Activated B cell treated with CpG ODN at 0.5 μM for 24 hours (primary cell): ENCODE measurements at places on chromosomes 13 and 19. TPM values are rescaled to one million over a fixed set of nuclear protein-coding genes. Genes with fewer than 3 reads are reported as not detected.

The ZNF763 gene
- total RNA-seq, result 9.8 and 10.0 TPM in 2 replicates

DNA sequence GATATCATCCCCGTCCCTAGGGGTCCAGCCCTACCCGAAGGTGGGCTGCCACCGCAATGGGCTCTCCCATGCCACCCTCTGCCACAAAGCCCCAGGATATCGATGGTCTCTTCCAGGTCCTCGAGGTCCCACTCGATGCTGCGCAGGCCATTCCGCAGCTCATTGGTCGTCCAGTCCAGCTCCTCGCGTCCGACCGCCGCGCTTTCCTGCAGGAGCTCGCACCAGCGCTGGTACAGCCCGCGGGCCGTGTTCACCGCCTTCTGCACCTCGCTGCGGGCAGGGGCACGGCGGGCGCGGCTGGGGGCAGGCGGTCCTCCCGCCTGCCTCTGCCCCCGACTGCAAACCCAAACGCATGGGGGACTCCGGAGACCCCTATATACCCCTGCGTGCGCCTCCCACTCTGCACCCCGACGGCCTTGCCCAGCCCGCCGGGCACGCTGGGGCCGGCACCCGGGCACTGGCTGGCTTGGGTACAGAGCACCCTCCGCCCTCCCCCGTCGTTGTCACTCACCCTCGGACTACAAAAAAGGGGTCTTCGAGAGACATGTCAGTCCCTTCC, 468 bp downstream of the STX10 start:
- peaks cover 34% of the 10 kb centered on the region for H3K4me1 ChIP-seq
- no peak for DNase-seq
- H3K27ac ChIP-seq, result peak overlapping the region; percentile 99
- peak overlapping the region; percentile 99 for H3K4me3 ChIP-seq
- no peaks in the 10 kb centered on the region for H3K27me3 ChIP-seq

The OR4F17 gene
- 0.29 and 0.82 TPM in 2 replicates for total RNA-seq

The CGB2 gene
- total RNA-seq, result not detected in 2 replicates

DNA sequence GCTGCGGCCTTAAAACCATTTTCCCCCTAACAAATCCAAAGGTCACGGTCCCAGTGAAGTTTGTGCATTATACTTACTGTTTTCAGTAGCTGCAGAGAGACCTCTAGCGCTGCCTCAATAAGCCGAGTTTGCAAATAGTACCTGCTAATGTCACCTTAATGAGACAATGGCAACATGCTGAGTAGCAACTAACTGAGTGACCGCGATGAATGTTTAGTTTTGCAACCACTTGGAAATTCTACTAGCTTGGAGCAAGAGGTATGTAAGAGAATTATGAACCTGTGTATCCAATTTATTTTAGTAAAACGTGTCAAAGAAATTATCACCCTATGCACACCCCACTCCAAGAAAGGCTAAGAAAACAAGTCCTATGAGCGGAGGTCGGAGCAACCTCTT, 1.2 kb downstream of the KPNA3 start:
- no peak for DNase-seq
- no peaks in the 10 kb centered on the region for H3K27me3 ChIP-seq
- H3K4me1 ChIP-seq, result peaks cover 40% of the 10 kb centered on the region
- H3K36me3 ChIP-seq, result peaks cover 6% of the 10 kb centered on the region
- peak overlapping the region; percentile 91 for H3K27ac ChIP-seq
- peak overlapping the region; percentile 92 for H3K4me3 ChIP-seq

DNA sequence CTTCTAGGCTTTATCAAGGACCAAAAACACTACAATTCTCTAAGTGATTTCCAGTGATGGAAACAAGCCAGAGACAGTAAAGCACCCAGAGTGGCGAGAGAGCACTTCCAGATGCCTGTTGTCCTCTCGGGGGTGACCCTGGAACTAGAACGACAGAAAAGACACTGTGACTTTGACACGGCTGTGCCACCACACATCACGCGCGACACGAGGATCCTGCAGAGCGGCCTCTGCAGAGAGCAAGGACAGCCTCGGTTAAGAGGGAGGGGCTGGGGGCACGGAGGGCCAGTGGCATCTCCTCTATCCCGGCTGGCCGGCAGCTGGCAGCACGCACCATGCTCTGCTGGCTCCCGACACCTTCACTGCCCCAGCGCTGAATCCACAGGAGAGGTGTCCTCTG, 42.3 kb downstream of the SUGP2 start:
- H3K36me3 ChIP-seq, result peaks cover 40% of the 10 kb centered on the region
- H3K4me3 ChIP-seq, result no peak overlapping the region
- H3K27me3 ChIP-seq, result no peaks in the 10 kb centered on the region
- H3K4me1 ChIP-seq, result peaks cover 3% of the 10 kb centered on the region

The TTC9B gene
- total RNA-seq, result not detected in 2 replicates

DNA sequence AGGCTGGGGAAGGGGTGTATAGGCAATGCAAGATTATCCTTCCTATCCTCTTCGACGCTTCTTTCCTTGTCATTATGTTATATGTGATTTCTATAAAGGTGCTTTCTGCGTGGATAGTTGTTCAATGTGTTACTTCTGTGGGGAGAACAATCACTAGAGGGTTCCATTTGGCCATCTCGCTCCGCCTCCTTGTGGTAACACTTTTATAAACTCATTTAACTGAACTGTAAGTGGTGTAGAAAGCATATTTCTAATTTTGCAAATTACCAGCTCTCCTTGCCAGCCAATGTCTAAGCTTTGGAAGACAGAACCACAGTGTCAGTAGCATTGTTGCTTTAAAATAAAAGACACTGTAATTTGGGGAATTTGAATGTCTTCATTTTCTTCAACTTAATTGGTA, 1093.7 kb upstream of the MIR17HG start:
- H3K4me1 ChIP-seq, result no peaks in the 10 kb centered on the region
- H3K27me3 ChIP-seq, result no peaks in the 10 kb centered on the region
- no peaks in the 10 kb centered on the region for H3K36me3 ChIP-seq
- no peak overlapping the region for H3K27ac ChIP-seq
- no peak for DNase-seq

DNA sequence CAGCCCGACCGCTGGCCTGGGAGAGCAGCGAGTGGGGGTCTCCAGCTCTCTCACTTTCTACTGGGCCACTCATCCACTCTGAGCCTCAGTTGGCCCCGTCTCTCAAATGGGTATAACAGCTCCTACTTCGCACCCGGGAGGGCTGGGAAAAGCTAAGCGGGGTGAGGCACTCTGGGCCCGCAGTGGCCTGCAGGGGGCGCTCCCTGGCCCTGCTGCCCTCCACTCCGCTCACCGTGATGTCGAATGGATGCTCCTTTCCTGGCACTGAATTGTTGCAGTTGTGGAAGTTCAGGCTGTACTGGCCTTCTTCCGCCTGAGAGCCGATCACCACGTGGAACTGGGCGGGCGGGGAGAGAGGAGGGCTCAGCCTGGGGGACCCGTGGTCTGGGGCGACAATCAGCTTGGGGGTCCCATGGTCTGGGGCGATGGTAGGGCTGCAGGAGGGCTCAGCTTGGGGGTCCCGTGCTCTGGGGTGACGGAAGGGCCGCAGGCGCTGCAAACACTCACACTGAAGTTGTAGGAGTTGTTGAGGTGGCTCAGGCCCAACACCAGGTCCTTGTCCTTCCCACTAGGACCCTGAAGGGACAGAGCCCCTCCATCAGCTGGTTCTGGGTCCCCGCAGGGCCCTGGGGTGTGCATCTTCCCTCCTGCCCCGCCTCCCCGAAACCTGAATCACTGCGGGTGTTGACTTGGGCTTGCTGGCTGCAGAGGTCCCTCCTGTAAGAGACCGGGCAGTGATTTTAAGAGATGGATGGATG, 3.9 kb downstream of the GPR108 start:
- H3K27ac ChIP-seq, result no peak overlapping the region
- H3K4me3 ChIP-seq, result no peak overlapping the region
- H3K4me1 ChIP-seq, result peaks cover 33% of the 10 kb centered on the region
- no peaks in the 10 kb centered on the region for H3K27me3 ChIP-seq

The VSTM2B gene
- not detected in 2 replicates for total RNA-seq

DNA sequence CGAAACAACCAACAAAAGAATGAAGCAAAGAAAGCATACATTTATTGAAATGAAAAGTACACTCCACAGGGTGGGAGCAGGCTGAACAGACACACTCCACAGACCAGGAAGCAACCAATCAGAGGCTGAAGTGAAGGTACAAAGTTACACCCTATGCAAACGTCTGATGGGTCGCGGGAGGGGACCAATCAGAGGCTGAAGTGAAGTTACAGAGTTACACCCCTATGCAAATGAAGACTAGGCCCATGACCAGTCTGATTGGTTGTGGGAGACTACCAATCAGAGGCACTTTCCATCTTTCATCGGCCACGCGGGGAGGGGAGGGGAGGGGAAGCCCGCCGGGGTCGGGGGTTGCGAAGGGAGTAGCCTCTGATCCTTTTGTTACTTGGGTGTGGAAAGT, 12.4 kb upstream of the FBL start:
- no peak overlapping the region for H3K27ac ChIP-seq
- no peaks in the 10 kb centered on the region for H3K4me1 ChIP-seq
- H3K27me3 ChIP-seq, result peaks cover 16% of the 10 kb centered on the region
- no peak overlapping the region for H3K4me3 ChIP-seq
- no peaks in the 10 kb centered on the region for H3K36me3 ChIP-seq

GRCh38 chr19:41626877-41627276, at the start of gene CEACAM4:
TSS of gene CEACAM4 (minus strand) at chr19:41627074. CDS start at chr19:41626963, 111 bp downstream.
- H3K4me3 ChIP-seq, result no peak within 1 kb of the TSS
- H3K4me1 ChIP-seq, result no peaks in the 10 kb centered on the region
- DNase-seq, result no peak
- H3K27me3 ChIP-seq, result peaks cover 10% of the 10 kb centered on the region
